ENCODE measurements at places on chromosomes 5 and 9. TPM values are rescaled to one million over a fixed set of nuclear protein-coding genes. Genes with fewer than 3 reads are reported as not detected.

DNA sequence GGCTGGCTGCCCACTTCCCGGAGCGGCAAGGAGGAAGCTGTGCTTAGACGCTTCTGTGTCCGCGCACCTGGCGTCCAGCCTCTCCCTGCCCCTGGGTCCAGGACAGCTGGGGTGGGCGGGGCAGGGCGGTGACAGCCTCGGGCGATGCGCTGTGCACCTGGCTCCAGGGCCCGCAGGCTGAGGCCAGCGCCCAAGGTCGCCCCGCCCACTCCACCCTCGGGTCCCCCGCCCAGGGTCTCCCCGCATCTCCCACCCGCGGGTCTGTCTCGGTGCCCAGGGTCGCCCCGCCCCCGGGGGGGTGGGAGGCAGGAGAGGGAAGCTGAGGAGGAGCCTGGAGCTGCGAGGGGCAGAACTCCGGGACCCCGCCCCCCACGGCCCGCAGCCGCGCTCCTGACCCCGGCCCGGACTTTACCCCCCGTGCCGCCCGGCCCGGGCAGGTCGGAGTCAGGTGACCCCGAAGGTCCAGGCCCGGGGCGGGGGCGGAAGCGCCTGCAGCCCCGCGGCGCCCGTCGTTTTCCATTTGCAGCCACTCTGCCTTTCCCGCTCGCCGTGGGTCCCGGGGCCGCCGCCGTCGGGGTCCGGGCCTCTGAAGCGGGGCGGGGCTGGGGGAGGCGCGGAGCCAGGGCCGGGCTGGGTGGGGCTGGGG, at the start of gene ENTPD8:
Gene ENTPD8, minus strand, starts transcription at position 69 of the 646 bp plus-strand sequence. CDS start 3,072 bp downstream, outside the sequence.
- no peaks in the 10 kb centered on the region for H3K36me3 ChIP-seq
- peak within 1 kb of the TSS; percentile 58 for H3K4me3 ChIP-seq
- peaks cover 16% of the 10 kb centered on the region for H3K4me1 ChIP-seq
- peaks cover 9% of the 10 kb centered on the region for H3K27me3 ChIP-seq

IL3 gene
- not detected for total RNA-seq

DNA sequence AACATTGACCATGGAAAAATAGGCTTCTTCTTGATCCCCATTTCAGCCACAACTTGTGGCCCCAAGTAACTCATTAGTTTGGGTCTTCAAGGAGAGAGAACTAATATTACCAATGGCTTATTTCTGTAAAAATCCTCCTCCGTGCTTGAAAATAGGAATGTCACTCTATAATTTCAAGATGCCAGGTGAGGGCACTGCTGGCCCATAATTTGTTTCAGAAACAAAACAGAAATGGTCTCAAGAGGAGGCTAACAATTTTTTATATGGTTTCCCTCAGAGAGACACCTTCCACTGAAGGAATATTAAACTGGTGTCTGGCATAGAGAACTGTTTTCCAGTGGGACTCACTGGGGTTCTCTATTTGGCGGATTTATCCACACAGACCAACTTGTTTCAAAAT, 437.0 kb upstream of the TRPC7 start:
- H3K4me3 ChIP-seq: no peak overlapping the region
- no peak overlapping the region for H3K27ac ChIP-seq
- H3K36me3 ChIP-seq: no peaks in the 10 kb centered on the region
- DNase-seq: no peak
- H3K27me3 ChIP-seq: no peaks in the 10 kb centered on the region

DNA sequence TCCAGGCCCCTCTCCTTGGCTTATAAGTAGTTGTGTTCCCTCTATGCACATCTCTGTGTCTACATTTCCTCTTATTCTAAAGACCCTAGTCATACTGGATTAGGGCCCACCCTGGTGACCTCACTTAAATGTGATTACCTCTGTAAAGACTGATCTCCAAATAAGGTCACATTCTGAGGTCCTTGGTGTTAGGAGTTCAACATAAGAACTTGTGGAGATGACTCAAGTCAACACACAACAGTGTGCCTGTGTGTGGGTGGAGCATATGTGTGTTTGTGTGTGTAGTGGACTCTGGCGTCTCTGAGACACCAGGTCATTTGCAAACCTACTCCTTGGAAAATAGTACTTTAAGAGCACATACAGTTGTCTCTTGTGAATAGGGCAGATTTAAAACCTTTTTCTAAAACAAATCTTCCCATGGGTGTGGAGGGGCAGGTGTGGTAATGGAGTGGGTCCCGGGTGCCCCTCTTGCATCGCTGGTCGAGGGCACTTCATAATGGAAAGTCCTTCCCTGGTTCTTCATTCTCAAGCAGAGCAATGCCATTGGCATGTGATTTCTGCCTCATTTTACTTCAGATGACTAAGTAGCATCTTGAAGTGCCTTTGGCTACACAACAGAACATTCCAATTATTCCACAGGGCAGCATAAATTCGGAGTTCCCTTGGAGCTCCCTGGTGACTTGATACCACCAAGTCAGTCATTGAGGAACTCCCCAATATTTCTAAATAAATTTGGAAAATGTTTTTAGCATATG, 84.4 kb downstream of the C9orf152 start:
- peaks cover 14% of the 10 kb centered on the region for H3K4me1 ChIP-seq
- H3K27me3 ChIP-seq: no peaks in the 10 kb centered on the region
- H3K27ac ChIP-seq: no peak overlapping the region
- H3K36me3 ChIP-seq: no peaks in the 10 kb centered on the region
- no peak for DNase-seq

IL31RA gene
- total RNA-seq: not detected

DNA sequence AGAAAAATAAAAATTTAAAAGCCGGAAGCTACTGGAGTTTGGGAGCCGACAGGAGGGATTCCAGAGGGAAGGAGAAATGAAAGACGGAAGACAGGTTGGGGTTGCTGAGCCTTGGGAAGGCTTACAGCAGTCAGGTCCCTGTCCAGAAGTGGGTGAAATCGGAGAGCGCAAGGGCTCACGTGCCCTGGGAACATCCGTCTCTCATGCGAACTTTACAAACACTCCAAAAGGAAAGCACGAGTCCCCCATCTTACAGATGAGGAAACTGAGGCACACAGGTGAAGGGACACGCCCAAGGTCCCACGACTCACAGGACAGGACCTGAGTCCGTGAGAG, 347 bp upstream of the OLFML2A start:
- H3K27me3 ChIP-seq: peaks cover 62% of the 10 kb centered on the region
- no peaks in the 10 kb centered on the region for H3K36me3 ChIP-seq
- H3K27ac ChIP-seq: no peak overlapping the region
- DNase-seq: no peak

SIMC1 gene
- 20.8 TPM for total RNA-seq

DNA sequence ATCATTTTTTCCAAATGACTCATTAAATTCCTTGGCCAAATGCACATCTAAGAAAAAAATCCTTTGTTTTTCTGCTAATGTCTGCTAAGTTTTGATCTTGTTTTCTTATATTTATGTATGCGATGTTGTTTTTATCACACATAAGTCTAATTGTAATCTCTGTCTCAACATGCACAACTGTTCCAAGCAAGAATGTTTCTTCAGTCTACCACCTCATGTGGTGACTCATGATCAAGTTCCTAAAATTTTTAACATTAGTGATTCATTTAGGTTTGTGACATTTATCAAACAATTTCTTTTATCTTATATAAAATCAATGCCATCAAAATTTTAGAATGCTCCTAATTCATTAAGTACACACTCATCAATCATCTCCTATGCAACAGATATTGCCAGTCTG, 763.9 kb upstream of the FAM174A start:
- no peaks in the 10 kb centered on the region for H3K27me3 ChIP-seq
- H3K4me3 ChIP-seq: no peak overlapping the region
- no peak overlapping the region for H3K27ac ChIP-seq
- no peaks in the 10 kb centered on the region for H3K36me3 ChIP-seq
- DNase-seq: no peak

DNA sequence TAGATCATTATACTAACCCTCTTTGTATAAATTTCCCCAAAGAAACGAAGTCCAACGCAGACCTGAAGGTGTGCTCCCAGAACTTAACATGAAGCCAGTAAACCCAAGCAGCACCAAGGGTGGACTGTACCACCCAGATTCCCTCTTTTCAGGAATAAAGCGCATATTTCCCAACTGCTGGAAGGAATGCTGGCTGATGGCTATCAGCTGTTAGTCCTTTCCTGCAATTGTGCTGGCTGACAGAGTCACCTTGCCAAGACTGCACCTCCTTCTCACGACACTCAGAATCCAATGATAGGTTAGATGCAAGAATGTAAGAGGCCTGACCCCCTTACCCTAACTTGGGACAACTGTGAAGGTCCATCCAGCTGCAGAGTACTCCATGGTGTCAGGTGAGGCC, 93.9 kb downstream of the MAPKAP1 start:
- H3K27ac ChIP-seq: no peak overlapping the region
- DNase-seq: no peak
- no peak overlapping the region for H3K4me3 ChIP-seq
- peaks cover 47% of the 10 kb centered on the region for H3K4me1 ChIP-seq
- no peaks in the 10 kb centered on the region for H3K27me3 ChIP-seq
- peaks cover 7% of the 10 kb centered on the region for H3K36me3 ChIP-seq

All from naive thymus-derived CD8-positive, alpha-beta T cell (primary cell).